D341Med (cell line): ENCODE measurements at places on chromosomes 7 and 10.
A peak's percentile ranks its signal among the peaks of the same experiment; 100 is the strongest.

DNA sequence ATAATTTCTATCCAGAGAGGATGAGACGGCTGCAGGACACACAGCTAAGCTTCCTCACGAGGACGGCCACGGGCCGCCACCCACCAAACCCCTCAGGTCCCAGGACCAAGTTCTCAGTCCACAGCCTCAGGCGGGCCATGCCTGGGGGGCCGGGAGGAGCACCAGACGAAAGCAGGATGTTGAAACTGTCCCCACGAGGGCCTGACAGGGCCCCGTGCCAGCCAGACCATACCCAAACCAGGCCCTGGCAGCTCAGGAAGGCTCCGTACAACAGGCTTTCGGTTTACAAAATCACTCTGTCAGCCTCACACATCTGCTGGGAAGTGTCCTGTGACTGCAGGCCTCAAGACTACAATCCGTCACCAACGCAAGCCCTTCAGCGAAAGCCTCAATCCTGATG lies 14.5 kb downstream of the TUBGCP2 start:
- DNase-seq: no peak

- DNase-seq: no peak
Observed at GRCh38 chr10:44051584-44052385, 333.1 kb downstream of the CXCL12 start.

DNA sequence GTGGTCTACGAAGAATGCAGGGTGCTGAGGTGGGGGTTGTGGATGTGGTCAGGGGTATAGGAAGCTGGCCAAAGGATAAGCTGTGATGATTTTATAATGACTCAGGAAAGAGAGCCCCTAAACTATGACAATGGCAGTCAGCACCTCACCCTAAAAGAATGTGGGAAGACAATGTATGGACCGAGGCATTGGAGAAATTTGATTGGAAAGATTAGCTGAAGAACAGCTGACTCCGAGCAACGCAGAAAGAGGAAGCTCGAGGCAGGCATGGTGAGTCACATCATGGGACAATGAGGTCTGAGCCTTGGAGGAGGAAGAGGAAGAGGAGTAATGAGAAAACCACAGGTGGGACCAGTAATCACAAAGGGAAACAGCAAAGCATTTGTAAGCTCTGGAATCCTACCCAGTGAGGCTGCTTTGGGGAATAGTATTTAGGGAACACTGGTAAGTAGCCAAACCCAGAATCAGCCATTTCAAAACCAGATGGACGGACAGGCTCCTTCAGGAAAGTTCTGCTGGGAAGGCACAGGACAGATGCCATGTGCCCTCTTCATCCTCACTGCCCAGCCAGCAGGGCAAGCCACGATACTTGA lies 295.4 kb downstream of the PRPF18 start:
- no peak for DNase-seq

DNA sequence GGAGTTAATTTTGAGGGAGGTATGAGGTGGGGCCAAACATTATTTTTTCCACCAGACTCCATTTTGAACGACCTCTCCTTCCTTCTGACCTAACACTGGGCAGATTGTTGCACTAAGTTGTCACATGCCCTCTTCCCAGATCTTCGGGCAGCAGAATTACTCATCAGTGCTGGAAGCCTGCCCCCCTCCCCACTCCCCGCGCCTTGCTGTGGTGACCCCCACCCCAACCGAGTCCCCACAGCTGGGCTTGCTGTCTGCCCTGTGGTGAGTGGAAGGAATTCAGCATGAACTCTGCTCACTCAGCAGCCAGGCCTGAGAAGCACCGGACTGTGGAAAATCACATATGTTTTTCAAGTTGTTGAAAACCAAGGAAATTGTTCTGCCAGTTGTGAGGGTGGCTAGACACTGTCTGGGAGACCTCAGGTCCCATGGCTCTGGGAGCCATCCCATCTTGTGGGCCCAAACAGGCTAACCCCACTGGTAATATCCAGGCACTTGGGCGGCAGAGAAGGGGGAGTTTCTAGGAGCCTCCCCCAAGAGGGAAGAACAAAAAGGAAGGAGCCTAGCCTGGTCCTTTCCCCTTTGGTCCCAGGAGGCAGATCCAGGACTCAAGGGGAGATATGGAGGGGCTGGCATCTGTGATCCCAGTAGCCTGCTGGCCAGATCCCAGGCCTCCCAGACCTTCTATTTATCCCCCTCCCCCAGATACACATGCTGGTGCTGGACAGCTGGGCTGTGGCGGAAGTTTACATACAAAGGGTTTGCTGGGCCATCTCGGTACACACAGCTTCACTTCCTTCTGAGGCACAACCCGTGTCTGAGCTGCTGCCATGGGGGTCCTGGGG lies 3.5 kb upstream of the AEBP1 start:
- DNase-seq: no peak

- DNase-seq: no peak
Observed at GRCh38 chr10:77969114-77969513, 42.6 kb upstream of the DLG5 start.

DNA sequence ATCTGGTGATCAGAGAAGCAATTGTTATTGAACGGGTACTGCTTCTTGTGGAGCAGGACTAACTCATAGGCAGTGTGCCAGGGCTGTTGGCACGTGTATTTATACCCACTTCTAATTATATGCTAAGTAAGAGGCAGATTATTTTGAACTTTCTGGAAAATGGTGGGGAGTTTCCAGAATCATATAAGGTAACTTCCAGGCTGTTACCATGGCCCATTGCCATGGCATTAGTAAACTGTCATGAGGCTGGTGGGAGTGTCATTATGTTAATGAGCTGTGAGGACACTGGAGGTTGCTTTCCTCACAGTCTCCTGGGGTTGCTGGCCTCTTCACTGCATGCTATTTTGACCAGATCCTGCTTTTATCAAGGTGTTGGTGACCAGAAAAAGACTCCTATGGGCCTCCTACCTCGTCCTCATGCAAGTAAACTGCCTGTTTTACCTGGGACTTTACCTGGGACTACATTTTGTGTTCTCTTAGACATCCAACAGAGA lies 122.6 kb downstream of the KCND2 start:
- no peak for DNase-seq

DNA sequence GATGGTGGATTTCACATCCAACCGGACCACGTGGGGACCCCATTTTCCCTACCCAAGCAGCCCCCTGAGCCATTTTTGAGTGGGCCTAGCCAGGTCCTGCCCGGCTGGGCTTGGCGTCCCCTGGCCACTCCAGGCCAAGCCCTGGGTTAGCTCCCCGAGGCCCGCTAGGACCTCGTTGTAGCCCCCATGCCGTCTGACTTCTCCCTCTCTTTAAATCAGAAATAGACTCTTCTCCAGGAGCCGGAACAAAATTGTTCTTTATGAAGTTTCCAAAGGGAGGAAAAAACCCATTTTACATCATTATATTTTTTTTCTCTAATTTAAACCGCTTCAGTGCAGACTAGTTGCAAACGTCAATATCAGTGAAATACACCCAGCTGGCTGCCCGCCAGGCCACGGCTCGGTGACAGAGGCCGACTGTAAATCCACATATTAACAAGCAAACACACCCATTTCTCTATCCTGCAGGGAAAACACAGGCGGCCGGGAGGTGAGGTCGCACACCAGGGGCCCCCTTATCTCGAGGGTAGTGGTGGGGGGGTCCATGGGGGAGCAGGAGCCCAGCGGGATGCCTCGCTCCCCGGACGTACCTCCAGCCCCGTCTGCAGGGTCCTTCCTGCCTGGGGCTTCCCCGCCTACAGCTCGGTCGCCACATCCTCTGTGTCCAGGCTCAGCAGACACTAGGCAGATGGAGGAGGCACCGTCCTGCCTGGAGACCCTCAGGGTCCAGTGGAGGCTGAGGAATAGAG lies 72.7 kb downstream of the ELFN1 start:
- peak; percentile 66 for DNase-seq

DNA sequence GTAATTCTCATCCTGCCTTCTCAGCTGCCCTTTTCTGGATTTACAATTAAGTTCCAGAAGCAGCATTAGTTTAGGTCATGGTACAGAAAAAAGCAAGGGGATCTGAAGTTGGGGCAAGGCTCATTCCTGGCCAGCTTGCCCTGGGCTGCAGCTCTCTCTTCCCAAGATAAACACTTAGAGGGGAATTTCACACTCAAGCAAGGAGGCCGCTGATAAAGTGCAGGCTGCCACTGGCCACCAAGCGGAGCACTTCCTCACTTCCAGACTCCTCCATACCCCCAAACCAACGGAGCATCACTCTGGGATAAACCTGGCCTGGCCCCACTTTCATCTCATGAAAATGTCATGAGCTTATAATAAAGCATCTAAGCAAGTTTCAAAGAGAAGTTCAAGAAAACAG lies 445.5 kb upstream of the MKI67 start:
- no peak for DNase-seq

GRCh38 chr10:5860066-5860465 lies 29.6 kb downstream of the ANKRD16 start:
- DNase-seq: no peak

DNA sequence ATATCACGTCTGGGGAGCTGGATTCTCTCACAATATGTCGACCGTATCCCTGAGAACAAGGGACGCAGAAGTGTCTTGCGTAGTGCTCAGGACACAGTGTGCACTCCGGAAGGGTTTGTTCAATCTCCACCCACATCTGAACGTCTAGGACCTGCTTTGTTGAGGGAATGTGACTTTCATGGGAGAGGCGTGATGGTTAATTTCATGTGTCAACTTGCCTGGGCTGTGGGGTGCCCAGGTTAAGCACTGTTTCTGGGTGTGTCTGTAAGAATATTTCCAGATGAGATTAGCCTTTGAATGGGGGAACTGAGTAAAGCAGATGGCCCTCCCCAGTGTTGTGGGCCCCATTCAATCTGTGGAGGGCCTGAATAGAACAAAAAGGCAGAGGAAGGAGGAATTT lies 80.4 kb upstream of the SFMBT2 start:
- DNase-seq: no peak

- no peak for DNase-seq
Observed at GRCh38 chr10:86108696-86109095, 257.9 kb downstream of the GRID1 start.

DNA sequence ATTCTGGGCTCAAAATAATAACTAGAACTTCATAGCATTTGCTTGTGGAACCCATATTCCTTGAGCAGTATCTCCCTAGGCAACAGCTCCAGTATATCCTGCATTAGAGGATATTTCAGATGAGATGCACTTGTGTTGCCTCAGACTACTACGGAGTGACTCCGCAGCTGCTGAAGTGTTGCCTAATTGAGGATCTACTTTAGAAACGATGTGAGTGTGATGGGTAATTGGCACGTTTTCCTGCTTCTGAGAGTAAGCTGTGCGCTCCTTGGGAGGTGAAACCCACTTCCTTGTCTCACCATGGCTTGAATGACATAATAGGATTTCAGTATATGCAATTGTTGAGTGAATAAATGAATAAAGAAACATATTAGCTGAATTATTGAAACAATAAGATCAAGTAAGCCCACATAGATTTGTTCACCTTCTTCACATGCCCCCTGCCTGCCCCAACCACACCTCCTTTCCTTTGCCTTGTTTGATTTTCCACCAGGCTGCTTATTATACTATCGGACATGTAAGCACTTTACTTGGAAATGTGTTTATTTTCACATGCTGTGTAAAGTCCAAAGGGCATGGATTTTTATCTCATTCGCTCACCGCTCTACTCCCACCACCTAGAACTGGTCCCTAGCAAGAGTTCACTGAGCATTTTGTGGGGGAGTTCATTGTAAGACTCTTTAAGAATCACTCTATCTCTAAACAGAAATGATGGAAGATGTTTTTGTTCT lies 303.8 kb downstream of the KCNMA1 start:
- no peak for DNase-seq

- no peak for DNase-seq
Observed at GRCh38 chr7:3899559-3899991, 598.5 kb downstream of the SDK1 start.

- DNase-seq: no peak
Observed at GRCh38 chr10:28219251-28219650, 83.6 kb downstream of the MPP7 start.

DNA sequence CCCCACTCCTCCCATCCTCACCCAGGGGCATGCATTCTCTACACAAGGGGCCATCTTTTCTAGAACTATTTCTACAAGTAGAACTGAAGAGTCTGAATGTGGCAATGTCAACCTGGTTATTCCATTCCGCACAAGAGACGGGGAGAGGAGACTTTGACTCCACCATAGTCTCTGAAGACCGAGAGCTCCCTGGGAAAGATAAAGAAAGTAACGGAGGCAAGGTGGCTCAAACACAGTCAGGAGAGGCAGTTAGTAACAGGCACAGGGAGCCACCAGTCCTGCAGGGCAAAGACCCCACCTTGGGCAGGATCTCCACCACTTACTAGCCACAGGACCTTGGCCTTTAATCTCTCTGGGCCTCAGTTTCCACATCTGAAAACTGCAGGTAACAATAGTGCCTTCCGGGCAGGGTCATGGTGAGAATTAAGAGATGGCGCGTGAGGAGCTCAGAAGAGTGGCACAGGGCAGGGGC lies 100.3 kb downstream of the TNS3 start:
- DNase-seq: no peak

DNA sequence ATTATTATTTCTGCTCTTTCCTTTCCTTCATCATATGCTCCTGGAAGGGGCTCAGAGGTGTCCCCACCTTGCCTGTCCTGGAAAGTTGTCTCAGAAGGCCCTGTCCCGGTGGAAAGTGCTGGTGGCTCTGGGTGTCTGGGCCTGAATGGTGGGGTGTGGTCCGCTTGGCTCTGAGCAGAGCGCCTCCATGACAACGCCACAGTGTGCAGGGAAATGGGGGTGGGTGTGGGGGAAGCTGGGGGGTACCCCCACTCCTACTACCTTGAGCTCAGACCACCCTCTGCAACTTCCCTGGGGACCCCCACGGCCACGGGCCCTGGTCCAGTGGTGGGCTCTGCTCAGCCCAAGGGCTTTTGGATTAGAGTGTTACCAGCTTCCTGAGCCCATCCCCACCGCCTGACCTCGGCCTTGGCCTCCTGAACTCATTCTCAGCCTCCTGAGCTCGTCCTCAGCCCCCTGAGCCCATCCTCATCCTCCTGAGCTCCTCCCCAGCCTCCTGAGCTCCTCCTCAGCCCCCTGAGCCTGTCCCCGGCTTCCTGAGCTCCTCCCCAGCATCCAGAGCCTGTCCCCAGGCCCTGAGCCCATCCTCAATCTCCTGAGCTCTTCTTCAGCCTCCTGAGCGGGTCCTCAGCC lies 106.4 kb upstream of the FAM20C start:
- no peak for DNase-seq

DNA sequence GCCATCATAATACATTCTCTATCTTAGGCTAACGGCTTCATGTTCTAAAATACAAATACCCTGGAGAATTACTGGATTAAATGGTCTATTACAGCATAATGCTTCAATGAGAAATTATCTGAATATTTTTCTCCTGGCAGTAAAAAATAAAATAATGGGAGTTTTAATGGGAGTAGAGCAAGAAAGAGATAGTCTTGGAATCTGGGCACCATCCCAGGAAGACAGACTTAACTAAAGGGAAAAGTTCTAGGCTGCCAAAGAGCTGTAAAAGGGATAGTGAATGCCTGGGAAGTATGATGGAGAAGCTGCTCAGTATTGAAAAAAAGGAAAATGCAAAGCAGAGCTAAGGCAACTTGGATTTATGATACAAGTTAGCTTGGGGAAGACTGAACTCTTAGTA lies 12.1 kb upstream of the SYPL1 start:
- DNase-seq: no peak

- no peak for DNase-seq
Observed at GRCh38 chr7:17305387-17306171, 7.1 kb downstream of the AHR start.
